ENCODE measurements at places on chromosomes 6 and 20.

GRCh38 chr6:156720691-156721685 is 56.2 kb upstream of the ARID1B start:
- DNase-seq, result no peak

DNA sequence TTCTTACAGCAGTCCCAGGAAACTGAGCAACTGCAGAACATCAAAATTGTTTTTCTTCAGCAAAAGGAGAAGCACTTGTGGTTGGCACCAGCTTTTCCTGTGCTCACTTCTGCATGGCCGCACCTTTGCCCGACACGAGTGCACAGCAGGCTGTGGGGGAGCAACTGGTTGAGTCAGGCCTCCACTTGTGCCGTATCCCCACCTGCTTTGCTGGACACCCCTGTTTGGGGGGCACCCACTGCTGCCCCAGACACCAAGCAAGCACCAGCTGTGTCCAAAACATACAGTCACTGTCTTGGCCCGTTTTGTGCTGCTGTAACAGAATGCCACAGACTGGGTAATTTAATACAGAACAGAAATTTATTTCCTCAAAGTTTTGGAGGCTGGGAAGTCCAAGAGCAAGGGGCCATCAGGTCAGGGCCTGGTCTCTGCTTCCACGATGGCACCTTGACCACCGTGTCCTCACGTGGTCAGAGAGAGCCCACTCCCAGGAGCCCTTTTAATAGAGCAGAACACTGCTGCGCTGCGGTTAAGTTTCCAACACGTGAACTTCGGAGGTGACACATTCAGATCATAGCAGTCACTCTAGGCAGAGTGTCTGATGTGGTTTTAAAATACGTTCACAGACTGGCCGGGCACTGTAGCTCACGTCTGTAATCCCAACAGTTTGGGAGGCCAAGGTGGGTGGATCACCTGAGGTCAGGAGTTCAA is 8.7 kb upstream of the GMEB2 start:
- DNase-seq, result no peak

- DNase-seq, result no peak
Measured at GRCh38 chr20:50798650-50799049, 3.8 kb downstream of the BCAS4 start.

- no peak for DNase-seq
Measured at GRCh38 chr6:168133687-168134559, 54.9 kb upstream of the FRMD1 start.

DNA sequence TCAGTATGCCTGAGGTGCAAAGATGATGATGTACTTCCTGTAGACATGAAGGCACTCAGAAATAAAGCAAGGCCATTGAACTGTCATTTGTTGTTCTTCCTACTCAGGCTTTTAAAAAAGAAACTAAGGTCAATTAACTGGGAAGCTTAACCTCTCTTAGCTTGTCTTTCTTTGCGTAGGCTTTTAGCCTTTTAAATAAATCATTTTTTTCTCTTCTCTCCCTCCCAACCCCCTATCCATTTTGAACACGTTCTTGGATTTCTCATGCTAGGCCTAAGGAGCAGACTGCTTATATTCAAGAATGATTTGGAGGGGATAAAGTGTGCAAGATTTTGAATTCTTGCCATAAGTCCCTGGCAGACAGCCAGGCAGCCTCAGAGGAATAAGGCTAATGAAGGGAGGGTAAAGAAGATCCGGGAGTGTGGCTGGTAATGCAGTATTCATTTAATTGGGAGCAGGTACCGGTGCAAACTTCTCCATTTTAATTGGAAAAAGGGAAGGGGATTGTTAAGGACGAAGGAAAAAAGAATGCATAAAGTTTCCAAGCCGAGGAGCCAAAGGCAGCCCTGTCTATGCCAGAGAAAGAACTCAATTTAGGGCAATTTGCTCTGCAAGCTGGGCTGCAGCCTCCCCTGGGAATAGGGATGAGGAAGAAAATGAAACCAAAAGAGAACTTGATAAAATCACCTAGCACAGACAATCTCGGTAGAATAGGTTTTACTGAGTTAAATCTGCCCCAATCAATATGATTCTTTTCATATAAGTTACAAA is 343.8 kb upstream of the MMS22L start:
- DNase-seq, result no peak

- DNase-seq, result no peak
Measured at GRCh38 chr20:46305331-46305972, 2.8 kb downstream of the CDH22 start.

DNA sequence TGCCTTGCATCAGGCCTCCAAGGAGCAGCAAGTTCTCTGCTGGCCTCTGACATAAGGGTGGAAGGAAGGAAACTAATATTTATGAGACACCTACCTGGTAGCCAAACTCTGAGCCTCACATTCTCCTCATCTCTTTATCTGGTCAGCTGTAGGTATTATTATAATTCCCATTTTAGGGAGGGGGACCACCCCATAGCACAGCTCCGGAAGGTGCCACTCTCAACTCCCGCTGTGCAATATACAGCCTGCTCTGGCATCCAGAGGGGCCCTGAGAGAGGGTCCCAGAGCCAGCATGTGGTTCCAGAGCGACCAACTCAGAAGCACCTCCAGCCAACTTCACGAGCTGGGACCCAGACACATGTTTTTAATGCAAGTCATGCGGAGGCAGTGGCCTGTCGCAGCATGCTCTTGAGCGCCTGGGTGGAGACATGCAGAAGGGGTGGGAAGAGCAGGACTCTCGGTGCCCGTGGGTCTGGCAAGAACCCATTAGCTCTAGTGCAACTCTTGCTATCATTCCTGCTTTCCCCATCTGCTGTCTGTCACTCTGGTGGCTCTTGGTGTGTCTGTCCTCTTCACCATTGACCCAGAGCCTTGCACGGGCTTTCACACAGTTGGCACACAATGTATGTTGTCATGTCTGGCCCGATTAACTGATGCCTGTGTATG is 15.0 kb upstream of the MYMX start:
- DNase-seq, result no peak

GRCh38 chr20:46118481-46119020 is 437 bp downstream of the CD40 start:
- no peak for DNase-seq

GRCh38 chr20:64038224-64038564 is 2.2 kb downstream of the C20orf204 start:
- DNase-seq, result no peak

Measured in AG04450 (cell line).